ENCODE measurements at places on chromosomes 2 and 18. TPM values are rescaled to one million over a fixed set of nuclear protein-coding genes. Genes with fewer than 3 reads are reported as not detected.

The ECEL1 gene
- not detected for total RNA-seq

The DNAH6 gene
- total RNA-seq: 0.49 TPM

The LGALSL gene
- 11.0 TPM for total RNA-seq

The SCN2A gene
- 18.5 TPM for total RNA-seq

The ACAA2 gene
- 80.1 TPM for total RNA-seq

The STK36 gene
- total RNA-seq: 65.6 TPM

The NT5DC4 gene
- not detected for total RNA-seq

The IL1F10 gene
- not detected for total RNA-seq

The AQP12A gene
- not detected for total RNA-seq

The FAM124B gene
- total RNA-seq: 1.2 TPM

The ABCA12 gene
- 0.09 TPM for total RNA-seq

The ARHGEF4 gene
- total RNA-seq: 5.2 TPM

The SERPINB10 gene
- not detected for total RNA-seq

The ABCG8 gene
- not detected for total RNA-seq

The OSBPL1A gene
- total RNA-seq: 80.4 TPM

The OSBPL6 gene
- total RNA-seq: 5.2 TPM

The SRSF7 gene
- total RNA-seq: 92.1 TPM

The TEKT4 gene
- not detected for total RNA-seq

The FHL2 gene
- total RNA-seq: 92.4 TPM

The MFSD2B gene
- total RNA-seq: not detected

The MFF gene
- total RNA-seq: 82.3 TPM

The RSAD2 gene
- 0.63 TPM for total RNA-seq

The WNT6 gene
- total RNA-seq: not detected

The OSR1 gene
- 117 TPM for total RNA-seq

The RNMT gene
- total RNA-seq: 30.0 TPM

The LTBP1 gene
- total RNA-seq: 947 TPM

The CACNB4 gene
- total RNA-seq: 4.8 TPM

The TNFRSF11A gene
- 0.08 TPM for total RNA-seq

The DSG2 gene
- 5.6 TPM for total RNA-seq

The IL36B gene
- total RNA-seq: not detected

The FIGN gene
- total RNA-seq: 4.1 TPM

The MC2R gene
- not detected for total RNA-seq

The ADD2 gene
- total RNA-seq: 0.36 TPM

The SPP2 gene
- total RNA-seq: not detected

The COBLL1 gene
- total RNA-seq: 25.3 TPM

The LYG2 gene
- total RNA-seq: not detected

The UPP2 gene
- total RNA-seq: not detected

The C2orf80 gene
- not detected for total RNA-seq

The GAL3ST2 gene
- 0.25 TPM for total RNA-seq

The B3GNT7 gene
- 0.27 TPM for total RNA-seq

The TMEFF2 gene
- total RNA-seq: 4.7 TPM

The RNF144A gene
- 10.8 TPM for total RNA-seq

The FAP gene
- total RNA-seq: 150 TPM

The FAM237A gene
- not detected for total RNA-seq

The PROM2 gene
- total RNA-seq: 0.18 TPM

The MAB21L4 gene
- not detected for total RNA-seq
